ENCODE measurements at places on chromosomes 7 and 10. TPM values are rescaled to one million over a fixed set of nuclear protein-coding genes. Genes with fewer than 3 reads are reported as not detected.

- DNase-seq = peak; percentile 93
Observed at GRCh38 chr7:74206589-74207120, 3.2 kb upstream of the LAT2 start.

The CAV1 gene
- total RNA-seq = 4.9 TPM

The PNLIP gene
- total RNA-seq = not detected

The CALCR gene
- not detected for total RNA-seq
